ENCODE measurements at places on chromosomes 3 and 15. TPM values are rescaled to one million over a fixed set of nuclear protein-coding genes. Genes with fewer than 3 reads are reported as not detected.

Gene ST3GAL6
- not detected for polyA plus RNA-seq

Gene MYZAP
- 6.3 TPM for polyA plus RNA-seq

- DNase-seq = no peak
Measured at GRCh38 chr3:184822654-184823053, 10.7 kb downstream of the VPS8 start.

GRCh38 chr3:157836022-157836421, 270.2 kb downstream of the SHOX2 start:
- DNase-seq = no peak

Gene KCNH8
- 4.7 TPM for polyA plus RNA-seq

DNA sequence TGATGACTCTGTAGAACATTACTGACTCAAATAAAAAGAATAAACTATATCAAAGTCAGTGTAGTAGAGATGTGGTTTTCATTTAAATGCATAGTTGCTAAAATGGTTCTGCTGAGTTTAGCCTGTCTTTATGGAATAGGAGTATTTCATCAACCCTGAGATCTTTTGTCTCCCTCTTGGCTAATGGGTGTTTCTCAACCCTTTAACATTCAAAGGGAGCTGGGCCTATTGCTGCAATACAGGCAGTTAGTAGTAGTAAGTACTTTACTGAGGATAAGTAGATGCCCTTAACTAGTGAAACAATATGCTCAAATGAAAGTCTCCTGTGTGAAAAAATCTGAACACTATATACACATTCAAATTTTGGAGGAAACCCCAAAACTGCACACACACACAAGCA, 184.7 kb upstream of the TTC14 start:
- no peak for DNase-seq

DNA sequence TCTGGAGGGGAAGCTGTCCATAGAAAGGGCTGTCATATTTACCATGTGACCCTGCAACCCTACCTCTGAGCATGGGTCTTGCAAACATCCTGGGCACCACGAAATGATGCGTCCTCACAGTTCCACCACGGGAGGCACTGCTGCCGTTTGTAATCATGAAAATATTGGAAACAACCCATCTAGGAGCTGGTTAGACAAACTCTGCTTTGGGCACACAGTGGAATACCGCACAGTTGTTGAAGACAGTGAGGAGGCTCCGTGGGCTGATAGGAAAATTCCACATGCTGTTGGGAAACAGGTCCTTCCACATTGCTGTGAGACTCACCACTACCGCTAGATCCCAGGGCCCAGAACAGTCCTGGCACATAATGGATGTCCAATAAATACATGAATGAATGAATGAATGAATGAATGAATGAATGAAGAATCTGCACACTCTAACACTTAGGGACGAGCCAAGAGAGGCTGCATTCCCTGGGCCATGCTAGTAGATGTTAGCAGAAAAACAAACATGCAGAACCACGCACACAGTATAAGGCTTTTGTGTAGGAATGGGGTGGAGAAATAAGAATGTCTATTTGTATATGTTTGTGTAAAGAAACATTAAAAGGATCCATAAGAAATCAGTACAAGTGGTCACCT, 40.6 kb downstream of the TPRA1 start:
- no peak for DNase-seq

- no peak for DNase-seq
Measured at GRCh38 chr3:186949281-186949982, 19.1 kb downstream of the ST6GAL1 start.

DNA sequence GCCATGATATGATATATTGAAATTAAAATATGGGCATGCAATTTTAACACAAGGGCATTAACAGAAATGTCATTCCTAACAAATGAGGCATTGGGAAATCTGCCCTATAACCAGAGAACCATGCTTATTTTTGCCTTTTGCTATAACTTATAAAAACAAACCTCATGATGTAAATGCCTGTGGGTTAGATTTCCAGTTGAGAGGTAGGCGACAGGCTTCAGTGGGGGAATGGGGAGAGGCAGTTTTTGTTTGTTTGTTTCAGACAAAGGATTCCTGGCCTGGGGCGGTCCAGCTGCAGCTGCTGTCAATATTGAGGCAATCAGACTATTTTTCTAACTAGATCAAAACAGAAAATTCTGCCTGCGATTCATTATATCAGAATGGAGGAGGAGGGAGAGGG, 490.4 kb upstream of the CFAP20DC start:
- no peak for DNase-seq

Gene FANCD2OS
- not detected for polyA plus RNA-seq

Gene SPTBN5
- polyA plus RNA-seq = not detected

Gene KBTBD13
- polyA plus RNA-seq = not detected

Gene MORF4L1
- 250 TPM for polyA plus RNA-seq

GRCh38 chr3:21830541-21830940, 79.5 kb upstream of the ZNF385D start:
- DNase-seq = no peak

- DNase-seq = no peak
Measured at GRCh38 chr3:178078953-178079352, 457.3 kb upstream of the KCNMB2 start.

DNA sequence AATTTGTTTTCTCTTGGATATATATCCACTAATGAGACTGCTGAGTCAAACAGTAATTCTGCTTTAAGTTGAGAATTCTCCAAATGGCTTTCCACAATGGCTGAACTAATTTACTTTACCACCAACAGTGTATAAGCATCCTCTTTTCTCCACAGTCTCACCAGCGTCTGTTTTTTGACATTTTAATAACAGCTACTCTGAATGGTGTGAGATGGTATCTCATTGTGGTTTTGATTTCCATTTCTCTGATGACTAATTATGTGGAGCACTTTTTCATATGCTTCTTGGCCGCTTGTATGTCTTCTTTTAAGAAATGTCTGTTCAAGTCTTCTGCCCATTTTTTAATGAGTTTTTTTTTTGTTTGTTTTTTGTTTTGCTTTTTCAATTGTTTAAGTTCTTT, 206.2 kb downstream of the CTNNB1 start:
- no peak for DNase-seq

DNA sequence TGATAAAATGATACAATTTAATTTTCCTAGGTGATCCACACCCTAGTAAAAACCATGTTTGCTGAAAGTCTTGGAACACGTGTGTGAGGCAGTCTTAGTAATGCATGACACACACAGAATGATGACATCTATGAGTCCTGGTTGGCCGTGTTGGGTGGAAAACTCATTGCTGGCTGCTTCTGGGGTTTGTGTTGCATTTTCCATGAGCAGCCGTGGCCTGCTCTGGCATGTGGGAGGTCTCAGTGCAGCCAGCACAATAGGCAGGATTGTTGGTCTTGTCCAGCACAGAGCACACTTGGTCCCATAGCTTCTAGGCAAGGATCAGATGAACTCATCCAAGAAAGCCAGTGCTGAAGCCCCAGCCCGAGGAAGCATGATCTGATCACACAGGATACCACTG, 172.8 kb upstream of the UBE3A start:
- no peak for DNase-seq

DNA sequence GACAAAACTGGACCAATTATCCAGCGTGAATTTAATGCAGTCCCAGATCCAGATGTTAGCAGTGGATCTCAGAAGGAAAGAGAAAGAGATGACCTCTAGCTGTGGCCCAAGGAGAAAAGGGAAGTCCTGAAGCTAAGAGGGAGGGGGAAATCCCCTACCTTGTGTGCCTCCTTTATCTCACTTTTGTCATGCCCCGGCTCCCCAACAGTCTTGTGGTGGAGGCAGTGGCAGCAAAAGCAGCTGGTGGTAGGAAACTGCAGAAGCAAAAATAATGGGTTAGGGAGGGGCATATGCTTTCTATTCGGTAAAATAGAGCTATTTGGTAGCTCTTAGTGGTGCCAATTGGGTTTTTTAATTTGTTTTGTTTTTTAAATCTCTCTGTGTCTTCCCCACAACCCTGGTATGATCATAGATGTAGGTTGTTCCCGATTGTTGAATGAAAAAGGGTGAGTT, 56.5 kb downstream of the MCTP2 start:
- DNase-seq = peak; percentile 86

Gene GUCA1C
- not detected for polyA plus RNA-seq

- no peak for DNase-seq
Measured at GRCh38 chr3:179651687-179652446, 973 bp upstream of the USP13 start.

Gene ATOSA
- 34.7 TPM for polyA plus RNA-seq

GRCh38 chr3:45687828-45688193, 1.4 kb upstream of the SACM1L start:
- no peak for DNase-seq

Gene APBA2
- not detected for polyA plus RNA-seq

DNA sequence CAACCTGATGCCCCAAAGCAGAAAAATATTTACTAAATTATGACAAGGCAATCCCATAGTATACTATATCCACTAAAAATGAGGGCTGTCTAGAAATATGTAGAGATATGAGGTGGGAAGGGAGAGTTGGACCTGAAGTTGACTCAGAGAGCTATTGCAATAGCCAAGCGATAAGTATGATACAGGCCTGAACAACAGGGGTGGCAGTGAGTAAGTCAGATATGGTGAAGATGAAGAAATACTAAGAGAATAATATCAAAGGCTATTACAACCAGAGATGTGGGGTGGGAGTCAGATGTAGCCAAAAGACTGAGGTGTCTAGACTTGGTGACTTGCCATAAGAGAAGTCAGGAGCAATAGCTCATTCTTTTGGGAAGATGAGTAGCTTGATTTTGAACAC, 9.2 kb downstream of the HSPBAP1 start:
- DNase-seq = no peak

DNA sequence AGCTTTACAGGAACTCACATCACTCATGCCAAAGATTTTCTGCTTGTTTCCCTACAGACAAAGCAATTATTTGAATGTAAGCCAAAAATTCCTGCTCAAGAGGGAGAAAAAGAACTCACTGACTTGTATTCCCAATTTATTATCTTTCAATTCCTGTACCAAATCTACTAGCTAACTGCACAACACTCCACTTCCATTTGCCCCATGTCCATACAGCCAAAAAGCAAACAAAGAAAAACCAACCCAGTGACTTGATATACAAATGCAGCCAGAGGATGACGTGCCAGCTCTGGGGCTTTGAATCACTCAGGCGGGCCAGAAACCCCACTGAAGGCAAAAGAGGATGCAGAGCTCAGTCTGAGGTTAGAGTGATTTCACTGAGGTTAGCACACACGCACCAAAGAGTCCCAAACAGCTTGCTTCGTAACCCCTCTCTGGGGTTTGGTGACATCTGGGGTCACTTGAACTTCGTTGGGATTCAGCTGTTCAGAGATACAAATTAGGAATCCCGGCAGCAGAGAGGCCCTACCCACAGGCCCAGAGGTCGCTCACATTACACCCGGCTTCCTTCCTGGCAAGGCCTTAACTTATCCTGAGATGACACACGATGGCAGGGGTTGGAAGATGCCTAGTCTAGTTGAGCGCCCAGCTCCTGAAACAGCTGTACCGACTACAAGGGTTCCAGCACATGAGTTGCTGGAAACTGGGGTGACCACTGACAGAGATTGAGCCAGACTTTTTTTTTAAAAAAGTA, 1.6 kb downstream of the RFTN1 start:
- DNase-seq = peak; percentile 93

DNA sequence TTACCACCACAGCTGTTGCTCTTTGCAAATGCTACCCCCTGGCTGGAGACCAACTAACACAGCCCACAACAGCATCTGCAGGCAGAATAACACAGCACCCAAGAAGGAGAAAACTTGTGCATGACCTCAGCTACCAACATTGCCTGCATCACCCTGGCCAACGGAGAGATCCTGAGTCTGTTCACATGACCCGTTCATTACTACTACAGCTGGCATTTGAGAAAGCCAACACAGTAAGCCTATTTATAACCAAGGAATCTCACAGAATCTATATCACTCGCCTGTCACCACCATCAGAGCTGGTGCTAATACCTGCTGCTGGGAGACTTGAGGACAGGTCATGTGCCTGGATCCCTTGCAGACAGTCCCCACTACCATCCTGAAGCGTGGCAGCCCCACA, 215.2 kb downstream of the POLQ start:
- DNase-seq = no peak

GRCh38 chr3:186286114-186286513, 75.9 kb downstream of the DGKG start:
- no peak for DNase-seq

DNA sequence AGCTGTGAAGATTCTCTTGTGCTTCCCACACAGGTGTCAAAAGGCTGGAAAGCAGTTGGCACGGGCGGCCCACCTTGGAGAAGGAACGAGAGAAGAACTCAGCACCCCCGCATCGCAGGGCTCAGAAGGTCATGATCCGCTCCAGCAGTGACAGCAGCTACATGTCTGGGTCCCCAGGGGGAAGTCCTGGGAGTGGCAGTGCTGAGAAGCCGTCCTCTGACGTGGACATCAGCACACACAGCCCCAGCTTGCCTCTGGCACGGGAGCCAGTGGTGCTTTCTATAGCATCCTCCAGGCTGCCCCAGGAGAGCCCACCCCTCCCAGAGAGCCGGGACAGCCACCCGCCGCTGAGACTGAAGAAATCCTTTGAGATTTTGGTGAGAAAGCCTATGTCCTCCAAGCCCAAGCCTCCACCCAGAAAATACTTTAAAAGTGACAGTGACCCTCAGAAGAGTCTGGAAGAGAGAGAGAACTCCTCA, 31.4 kb downstream of the STARD5 start:
- peak; percentile 93 for DNase-seq

Gene CLDN16
- not detected for polyA plus RNA-seq

Gene P2RY14
- polyA plus RNA-seq = 74.9 TPM

GRCh38 chr3:143084856-143085731, 34.5 kb upstream of the CHST2 start:
- DNase-seq = no peak

DNA sequence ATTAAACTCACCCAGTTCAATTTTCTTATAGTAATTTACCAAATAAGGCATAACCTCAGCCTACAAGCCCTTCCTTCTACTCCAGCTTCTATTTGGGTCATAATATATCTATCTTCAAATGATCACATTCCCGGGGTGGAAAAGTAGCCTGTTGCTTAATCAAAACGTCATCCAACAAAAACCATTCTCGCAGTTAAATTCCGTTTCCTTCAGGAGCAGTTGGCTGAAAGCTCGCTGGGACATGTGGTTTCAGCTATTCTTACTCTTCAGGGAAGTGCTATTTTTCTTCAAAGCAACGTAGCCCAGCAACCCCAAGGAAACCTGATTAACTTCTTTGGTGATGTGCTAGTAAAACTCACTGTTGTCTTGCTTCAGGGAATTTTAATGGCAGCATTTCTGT, 59.6 kb downstream of the MAGI1 start:
- no peak for DNase-seq

GRCh38 chr3:53155760-53156159, 5.2 kb upstream of the PRKCD start:
- DNase-seq = no peak

GRCh38 chr15:59230531-59231055, 23.9 kb downstream of the LDHAL6B start:
- DNase-seq = no peak

DNA sequence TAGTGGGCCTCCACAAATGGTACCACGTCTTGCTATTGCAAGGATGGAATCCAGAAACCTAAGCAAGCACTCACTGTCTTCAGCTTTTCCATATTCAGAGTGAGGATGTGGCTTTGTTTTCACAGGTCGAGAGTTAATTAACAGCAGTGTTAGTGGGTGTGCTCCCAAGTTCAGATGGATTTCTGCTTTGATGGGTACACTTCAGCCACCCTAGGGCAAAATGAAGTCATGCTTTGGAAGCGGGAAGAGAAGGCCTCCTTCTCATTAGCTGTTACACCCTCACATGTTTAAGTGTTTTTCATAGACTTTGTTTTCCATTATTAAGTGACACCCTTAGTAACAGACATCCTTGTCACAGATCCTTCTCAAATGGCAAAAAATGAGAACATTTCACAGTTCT, 36.3 kb upstream of the DYNC1LI1 start:
- DNase-seq = no peak

All from naive B cell (primary cell).